ENCODE measurements at places on chromosomes 13 and 19.
A peak's percentile ranks its signal among the peaks of the same experiment; 100 is the strongest.

- no peak for DNase-seq
Measured at GRCh38 chr19:6185835-6186834, 50.7 kb downstream of the ACSBG2 start.

DNA sequence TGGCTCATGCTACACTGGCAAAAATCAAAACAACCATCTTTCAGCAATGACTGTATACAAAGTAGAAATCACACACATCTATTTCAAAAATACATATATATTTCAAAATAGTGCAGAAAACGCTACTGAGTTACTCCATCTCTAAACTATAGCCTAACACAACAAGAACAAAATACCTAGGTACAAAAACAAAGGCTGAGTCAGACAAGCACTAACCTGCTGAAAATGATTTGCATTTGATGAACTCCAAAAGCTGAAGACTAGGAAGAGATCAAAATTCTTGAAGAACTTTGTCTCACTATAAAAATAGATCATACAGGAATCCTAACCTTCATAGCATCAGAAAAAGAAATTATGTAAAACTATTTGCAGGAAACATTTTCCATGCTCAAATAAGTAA lies 381.6 kb downstream of the EFNB2 start:
- DNase-seq = no peak

GRCh38 chr13:34360702-34361101 lies 542.8 kb downstream of the RFC3 start:
- DNase-seq = no peak

DNA sequence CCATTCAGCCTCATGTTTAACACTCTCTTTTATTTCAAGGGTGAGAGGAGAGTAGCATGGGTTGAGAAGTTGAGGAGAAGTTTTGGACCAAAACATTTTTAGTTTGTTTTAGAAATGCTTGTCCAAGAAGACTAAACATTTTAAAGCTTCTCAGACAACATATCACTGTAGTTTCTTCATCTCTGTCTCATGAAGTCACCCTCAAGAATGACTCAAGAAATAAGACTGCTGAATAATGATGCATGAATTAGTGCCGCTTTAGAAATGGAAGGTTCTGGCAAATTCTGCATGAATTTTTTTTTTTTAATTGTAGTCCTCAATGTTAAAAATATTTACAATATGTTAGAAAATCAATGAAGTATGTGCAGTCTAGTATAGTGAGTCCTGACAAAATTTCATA lies 422.7 kb upstream of the ARGLU1 start:
- no peak for DNase-seq

GRCh38 chr13:67231289-67232000 lies 1.3 kb upstream of the PCDH9 start:
- DNase-seq = no peak

DNA sequence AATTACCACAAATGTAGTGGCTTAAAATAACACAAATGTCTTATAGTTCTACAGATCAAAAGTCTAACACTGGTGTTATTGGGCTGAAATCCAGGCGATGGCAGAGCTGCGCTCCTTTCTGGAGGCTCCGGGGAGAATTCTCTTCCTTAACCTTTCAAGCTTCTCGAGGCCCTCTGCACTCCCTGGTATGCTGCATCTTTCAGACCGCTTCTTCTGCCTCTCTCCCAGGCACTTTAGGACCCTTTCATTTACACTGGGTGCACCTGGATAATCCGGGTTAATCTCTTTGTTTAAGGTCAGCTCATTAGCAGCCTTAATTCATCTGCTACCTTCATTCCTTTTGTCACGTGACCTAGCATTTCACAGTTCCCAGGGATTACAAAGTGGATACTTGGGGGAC lies 211.3 kb upstream of the RFC3 start:
- no peak for DNase-seq

DNA sequence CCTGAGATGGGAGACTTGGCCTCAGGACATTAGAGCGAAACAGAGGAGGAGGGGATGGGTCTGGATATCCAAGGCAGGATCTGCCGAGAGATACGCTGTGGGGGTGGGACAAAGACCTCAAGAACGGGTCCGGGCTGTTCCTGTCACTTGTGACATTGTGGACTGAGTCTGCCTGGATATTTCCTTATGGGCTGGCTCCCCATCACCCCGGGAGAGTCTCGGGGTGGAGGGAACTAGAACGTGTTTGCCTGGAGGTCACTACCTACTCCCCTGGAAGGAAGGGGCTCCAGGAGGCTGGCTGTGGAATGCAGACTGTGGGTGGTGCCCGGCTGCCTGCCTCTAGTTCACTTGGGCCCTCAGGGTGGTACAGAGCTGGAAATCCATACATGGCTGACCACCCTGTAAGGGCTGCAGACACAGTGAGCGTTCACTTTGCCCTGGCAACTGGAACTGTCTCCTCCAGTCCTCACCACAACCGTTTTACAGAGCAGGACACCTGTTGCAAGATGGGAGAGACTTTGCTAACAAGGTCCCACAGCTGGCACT lies 26.4 kb downstream of the DNM2 start:
- DNase-seq = no peak

DNA sequence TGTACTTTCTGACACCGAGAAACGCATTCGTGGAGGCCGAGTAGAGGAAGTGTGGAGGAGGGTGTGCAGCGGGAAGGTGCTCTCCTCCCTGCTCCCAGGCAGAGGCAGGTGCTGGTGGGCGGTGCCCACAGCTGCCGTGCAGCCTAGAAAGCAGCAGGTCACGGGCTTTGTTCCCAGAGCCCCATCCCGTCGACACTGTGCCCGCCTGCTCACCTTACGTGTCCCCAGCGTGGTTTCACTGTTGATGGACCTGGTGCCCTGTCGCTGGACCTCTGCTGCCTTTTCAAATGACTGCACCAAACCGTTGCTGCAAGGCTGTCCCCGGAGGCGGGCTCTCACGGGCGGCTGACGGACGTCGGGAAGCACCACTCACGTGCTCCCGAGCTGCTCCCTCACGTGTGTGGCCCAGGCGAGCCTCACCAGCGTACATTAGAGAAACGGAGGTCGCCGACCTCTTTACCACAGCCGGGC lies 20.8 kb downstream of the PLEKHJ1 start:
- DNase-seq = peak; percentile 44

DNA sequence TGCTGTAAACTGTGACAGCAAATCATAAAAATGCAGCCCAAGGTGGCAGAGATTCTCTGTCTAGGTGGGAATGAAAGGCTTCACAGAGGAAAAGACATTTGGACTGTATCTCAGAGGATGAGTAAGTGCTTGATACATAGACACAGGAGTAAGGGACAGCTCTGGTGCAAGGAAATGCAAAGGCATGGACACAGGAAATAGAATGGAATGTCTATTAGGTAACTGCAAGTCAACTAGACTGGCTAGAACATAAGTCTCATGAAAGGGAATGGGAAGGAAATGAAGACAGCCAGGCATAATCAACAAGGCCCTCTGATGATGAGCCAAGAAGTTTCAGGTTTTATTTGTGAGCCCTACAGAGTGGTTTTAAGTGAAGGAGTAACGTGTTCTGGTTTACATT lies 321.7 kb downstream of the SUCLA2 start:
- DNase-seq = no peak

DNA sequence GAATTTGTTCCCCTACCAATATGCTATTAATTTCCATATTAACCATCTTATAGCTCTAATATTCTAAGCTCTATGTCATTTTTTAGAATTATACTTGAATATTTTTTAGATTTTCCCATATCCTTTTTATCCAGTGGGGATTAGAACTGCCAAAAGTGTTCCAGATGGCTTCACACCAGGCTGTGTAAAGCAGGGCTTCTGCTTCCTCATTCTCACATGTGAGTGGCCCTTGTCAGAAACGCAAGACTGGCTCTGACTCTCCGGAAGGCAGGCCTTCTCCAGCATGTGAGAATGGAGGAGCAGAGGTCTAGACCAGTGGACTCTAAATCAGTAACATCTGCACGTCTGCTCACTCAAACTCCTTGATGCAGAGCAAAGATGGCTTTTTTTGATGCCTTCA lies 650.1 kb downstream of the FGF9 start:
- DNase-seq = no peak

- no peak for DNase-seq
Measured at GRCh38 chr13:43114504-43114903, 91.1 kb downstream of the DNAJC15 start.

GRCh38 chr19:39993605-39994004 lies 3.3 kb upstream of the ZNF546 start:
- DNase-seq = no peak

DNA sequence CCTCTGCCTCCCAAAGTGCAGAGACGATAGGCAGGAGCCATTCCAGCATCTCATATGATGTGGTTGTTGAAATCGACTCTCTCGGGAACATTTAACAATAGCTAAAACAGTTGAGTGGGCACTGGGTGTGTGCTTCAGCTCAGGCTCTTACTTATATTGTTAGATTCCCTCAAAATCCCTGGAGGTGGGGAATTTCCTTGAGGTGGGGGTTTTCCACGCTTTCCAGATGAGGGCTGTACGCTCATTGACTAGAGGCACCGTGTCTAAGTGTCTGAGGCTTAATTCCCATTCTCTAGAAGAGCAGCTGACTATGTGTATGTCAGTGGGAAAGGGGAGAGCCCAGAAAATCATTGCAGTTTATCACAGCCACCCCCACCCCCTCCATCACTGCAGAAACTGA lies 10.8 kb upstream of the GRAMD1A start:
- DNase-seq = no peak

GRCh38 chr13:68176475-68176874 lies 946.3 kb upstream of the PCDH9 start:
- DNase-seq = no peak

- no peak for DNase-seq
Measured at GRCh38 chr13:39789451-39789850, 134.0 kb downstream of the COG6 start.

DNA sequence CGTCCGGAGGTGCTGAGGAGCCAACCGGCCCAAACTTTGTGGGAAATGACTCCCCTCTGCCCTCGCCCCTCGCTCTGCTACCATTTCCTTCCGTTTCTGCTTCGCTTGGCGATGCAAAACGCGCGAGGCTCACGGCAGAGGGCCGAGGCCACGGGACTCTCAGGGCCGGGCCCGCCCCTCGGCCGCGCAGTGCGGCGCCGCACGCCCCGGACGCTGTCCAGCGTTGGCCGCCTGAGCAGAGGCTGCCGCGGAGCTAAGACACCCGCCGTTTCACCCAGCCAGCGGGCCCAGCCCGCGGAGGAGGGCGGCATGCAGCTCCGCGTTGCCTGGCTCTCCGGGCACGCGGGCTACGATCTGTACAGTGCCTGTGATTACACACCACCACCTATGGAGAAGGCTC lies 2.1 kb upstream of the ZNF578 start:
- DNase-seq = no peak

DNA sequence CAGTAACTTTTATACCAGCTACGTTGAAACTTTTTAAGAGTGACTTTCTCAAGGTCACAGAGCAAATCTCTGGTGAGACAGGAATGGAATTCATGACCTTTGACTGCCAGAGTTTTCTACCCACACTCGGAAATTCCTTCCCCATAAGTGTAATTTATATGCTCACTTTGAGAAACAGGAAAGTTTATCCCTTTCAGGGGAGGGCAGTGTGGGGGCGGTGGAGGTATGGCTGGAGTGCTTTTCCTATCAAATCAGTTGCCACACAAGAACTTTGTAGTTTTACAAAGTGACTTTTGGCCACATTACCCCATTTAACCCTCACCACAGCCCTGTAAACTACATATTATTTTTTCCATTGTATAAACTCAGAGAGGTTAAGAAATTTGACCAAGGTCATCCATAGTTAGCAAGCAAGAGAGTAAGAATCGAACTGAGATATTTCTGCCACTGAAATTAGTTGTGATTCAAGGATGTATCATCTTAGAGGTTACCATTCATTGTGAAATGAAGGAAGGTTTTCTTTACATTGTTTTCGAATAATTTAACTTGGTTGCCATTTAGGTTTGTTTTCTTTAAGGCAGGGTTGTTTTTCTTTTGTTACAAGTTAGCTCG lies 5.9 kb downstream of the KLF12 start:
- no peak for DNase-seq

DNA sequence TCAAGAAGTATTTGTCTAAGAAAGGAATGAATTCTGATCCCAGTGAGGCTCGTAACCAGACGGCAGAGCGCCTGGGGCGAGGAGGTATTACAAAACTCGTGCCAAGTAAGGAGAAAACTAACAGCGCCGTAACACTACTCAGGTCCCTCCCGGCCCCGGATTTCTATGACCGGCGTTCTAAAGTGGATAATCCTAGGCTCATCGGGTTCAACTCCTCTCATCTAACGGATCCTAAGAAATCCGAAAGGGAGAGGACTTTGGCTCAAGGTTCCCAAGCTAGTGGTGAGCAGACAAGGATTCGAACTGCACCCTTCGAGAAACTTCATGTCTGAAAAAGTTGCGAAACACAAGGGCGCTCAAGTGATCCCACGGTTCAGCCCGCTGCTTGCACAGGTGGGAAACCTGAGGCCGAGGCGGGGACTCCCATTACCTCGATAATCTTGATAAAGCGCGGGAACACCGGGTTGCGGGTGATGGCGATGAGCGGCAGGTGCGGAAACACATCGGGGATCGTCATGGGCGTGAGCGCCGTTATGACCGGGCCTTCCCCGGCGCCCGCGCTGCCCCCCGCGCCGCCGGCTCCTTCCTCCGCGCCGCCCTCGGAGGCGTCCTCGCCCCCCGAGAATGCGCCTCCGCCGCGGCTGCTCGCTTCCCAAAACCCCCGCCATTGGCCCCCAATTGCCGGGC lies 529 bp downstream of the LONP1 start:
- no peak for DNase-seq

- no peak for DNase-seq
Measured at GRCh38 chr19:50204811-50205675, 1.6 kb downstream of the MYH14 start.

DNA sequence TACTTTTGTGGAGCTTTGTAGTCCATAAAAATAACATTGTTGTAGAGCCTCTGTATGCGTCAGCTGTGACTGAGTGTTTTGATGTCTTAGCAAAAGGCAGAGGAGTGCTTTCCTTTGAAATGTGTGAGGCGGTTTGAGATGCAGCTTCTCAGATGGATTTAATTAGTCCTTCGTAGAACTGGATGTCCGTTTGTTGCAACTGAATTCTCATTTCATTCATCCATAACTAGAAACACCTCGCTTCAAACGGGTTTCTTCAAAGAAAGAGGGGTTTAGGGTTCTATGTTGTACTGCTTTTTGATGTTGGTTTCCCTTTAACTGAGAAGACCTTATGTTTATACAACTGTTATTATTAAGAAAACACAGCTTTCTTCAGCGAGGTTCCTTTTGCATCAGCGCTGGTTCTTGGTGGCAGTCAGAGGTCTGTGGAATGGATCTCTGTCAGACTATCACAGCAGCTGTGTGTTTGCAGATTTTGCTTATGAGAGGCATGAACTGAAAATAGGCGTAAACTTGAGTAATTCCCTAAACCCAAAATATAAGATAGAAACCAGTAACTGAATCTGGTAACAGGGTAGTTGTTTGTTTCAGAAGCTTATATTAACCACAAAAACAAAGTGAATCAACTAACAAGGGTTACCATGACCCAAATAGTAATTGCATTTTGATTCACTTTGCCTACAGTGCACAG lies 194.4 kb downstream of the GGACT start:
- DNase-seq = no peak

- no peak for DNase-seq
Measured at GRCh38 chr19:9039728-9040127, 29.5 kb upstream of the MUC16 start.

Data from CD4-positive, alpha-beta T cell treated with Interleukin-12 subunit alpha and Interleukin-12 subunit beta, for 1 hour (primary cell).